ENCODE measurements at places on chromosomes 1 and 21.

DNA sequence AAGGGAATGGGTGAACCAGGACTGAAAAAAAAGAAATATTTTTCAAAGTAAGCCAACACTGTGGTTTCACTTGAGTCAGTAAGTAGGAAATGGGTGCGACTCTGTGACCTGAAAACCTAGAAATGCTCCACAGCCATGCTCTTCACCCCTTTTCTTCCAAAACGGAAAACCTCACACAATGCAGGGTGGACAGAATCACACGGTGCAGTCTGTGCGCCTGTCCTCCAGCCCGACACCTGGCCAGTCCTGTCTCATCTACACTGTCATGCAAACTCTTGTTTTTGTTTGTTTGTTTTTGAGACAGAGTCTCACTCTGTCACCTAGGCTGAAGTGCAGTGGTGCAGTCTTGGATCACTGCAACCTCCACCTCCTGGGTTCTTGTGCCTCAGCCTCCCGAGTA lies 53.3 kb downstream of the B3GALT5 start:
- no peak for DNase-seq

- no peak for DNase-seq
These were observed 1.5 kb downstream of the KCNA3 start for GRCh38 chr1:110673197-110673701.

GRCh38 chr21:46221664-46222435 lies 6.7 kb downstream of the LSS start:
- DNase-seq: no peak

DNA sequence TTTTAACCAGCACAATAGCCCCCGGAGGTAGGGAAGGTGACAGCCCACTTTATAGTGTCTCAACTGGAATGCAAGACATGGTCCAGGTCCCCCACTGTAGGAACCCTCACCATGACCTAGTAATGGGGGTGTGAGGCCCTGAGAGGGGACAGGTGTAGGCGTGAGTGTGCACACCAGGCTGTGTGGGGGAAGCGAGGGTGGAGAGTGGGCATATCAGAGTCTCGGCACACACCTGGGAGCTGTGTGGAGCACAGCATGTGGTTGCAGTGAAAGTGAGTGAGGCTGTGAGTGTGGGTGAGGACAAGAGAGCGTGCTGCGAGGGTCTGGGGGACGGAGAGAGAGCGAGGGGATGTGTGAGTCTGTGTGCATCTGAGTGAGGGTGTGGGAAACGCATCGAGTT lies 17.1 kb upstream of the RSPO1 start:
- no peak for DNase-seq

DNA sequence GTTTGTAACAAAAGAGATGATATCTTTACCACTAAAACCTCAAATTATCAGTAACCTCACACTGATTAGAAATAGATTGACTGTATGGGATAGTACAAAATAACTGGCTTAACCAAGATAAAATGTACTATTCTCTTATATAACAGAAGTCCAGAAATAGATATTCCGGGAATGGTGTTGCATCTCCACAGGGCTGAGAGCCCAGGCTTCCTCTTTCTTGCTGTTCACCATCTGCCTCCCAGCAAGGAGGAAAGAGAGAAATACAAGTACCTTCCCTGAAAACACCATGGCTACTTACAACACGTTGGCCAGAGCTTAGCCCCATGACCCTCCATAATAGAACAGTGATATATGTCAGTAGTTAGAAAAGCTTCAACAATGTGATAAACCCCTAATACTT lies 47.0 kb upstream of the KCNK1 start:
- no peak for DNase-seq

DNA sequence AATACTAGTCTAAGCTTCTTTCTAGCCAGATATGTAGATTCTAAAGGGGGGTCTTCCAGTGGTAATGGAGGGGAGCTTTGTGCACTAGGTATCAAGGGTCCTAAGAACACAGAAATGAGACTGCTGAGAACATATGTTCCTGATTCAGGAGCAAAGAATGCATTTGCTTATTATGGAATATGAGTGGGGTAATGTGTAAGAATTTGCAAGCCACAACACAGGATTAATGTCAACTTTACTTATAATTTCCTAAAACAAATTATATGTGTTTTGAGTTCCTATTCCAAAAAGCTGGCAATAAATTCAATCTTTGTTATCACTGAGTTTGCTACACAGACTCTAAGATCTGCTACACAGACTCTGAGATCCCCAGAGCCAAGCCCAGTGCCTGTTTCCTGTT lies 357.0 kb upstream of the PTBP2 start:
- no peak for DNase-seq

DNA sequence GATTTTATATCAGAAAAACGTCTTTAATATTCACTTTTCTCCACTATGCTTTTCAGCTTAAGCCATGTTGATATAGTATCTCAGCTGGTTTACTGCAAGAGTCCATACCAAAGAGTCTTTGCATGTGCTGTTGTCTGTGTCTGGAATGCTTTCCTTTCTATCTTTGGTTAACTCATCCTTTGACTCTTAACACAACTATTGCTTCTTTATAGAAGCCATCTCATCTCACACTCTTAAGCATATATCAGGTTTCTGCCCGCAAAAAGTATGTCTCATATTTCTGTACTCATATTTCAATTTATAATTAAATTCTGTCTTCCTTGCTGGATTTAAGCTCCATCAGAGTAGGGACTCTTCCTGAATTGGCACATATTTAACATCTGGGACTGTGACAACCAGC lies 220.9 kb upstream of the KCNK2 start:
- no peak for DNase-seq

- no peak for DNase-seq
These were observed 78.7 kb downstream of the DYRK1A start for GRCh38 chr21:37445228-37445627.

Measured in omental fat pad (tissue), 4 donors.